ENCODE measurements at places on chromosomes 2 and 18.
A peak's percentile ranks its signal among the peaks of the same experiment; 100 is the strongest.

DNA sequence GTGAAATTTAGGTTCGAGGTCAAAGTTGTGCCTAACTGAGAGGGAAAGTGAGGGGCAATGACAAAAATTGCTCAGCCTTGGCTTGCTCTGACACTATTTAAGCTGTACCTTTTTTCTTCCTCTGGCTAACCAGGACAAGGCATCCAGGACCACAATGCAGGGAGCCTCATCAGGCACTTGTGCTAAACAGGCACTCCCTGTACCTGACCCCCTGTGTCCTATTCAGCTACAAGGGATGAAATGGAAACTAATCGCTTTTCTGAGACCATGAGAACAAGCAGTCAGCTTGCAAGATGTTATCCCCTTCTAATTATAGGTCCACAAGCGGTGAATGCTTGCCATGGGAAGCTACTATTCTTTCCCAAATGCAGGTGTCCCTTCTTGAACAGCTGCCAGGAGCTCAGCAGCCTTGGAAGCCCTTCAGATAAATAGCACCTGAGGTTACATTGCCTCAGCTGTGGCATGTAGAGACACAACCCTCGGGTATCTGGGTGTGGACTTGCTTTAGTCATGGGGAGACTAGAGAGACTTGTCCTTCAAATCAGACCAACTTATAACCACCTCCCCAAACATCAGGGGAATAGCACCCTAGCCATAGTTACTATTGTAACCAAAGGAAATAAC, 19.1 kb upstream of the ITGA6 start:
- DNase-seq = no peak

- no peak for DNase-seq
These were observed 256.4 kb upstream of the NETO1 start for GRCh38 chr18:73124175-73124574.

DNA sequence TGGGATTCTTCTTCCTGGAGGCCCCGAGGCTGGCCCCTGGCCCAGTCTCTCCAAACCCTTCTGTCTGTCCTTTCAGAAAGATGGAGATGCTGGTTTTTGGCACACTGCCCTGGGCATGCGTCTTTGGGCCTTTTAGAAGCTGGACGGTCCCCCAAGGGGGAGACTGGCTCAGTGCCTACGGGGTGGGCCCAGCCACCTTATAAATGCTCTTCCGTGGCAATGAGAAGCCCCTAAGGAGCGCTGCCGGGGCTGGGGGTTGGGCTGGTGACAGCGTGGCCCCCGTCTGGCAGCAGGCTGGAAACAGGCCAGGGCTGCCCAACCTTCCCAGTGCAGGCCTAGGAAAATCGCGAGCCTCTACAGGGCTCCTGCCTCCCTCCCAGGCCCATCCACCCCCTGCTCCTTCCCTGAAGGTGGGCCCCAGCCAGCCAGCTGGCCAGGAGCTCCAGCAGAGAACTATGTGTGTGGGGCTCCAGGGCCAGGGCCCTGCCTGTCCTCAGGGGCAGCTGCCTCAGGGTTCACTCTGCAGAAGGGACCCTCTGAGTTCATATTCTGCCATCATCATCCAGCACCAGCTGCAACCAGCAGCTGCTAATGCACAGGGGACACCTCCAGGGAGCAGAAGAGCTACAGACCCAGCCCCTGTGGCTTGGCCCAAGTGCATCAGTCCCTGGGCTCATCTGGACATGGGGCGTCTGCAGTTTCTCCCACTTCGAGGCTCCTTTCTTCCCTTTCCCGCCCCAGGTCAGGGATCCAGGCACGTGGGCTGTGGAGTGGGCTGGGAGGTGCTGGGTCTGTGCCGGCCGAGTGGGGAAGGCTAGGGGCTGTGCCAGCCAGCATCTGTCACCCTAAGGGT, 107.6 kb upstream of the OTOS start:
- peak; percentile 6 for DNase-seq

- DNase-seq = no peak
These were observed 291.3 kb upstream of the TCF4 start for GRCh38 chr18:55879331-55879730.

DNA sequence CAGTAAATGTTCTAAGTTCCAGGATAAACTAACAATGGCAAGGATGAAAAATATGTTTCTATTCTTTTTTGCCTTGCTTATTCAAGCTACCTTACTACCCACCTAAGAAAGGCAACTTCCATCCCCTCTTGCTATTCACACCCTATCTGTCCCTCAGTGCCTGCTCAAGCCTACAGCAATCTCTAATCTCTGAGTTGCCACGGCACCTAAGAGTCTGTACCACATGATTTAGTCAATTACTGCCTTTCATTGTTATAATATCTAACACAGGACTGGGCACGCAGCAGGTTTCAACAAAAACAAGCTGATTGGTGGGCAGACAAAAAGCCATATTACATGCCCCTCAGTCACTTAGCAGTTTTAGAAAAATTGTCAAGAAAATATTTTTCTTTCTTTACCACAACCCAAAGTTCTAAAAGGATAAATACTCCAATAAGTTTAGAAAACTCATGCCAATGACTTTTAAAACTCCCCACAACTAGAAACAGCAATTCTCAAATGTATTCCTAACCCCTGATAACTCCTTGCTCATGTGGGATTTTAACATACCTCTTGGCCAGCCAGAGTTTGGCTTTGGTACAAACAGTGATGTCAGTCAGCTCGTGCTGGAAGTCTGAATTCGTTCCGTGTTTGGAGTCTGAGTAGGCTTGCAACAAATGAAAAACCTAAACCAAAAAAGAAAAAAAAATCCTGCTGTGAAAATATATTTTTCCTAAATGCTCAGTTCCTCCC, 117.3 kb upstream of the ZFP36L2 start:
- no peak for DNase-seq

Data from stimulated activated CD4-positive, alpha-beta T cell treated with anti-CD3 and anti-CD28 coated beads, Interleukin-2, amount 100 ng/mL, for 24 hours (primary cell).